ENCODE measurements at places on chromosomes 5 and 9.
A peak's percentile ranks its signal among the peaks of the same experiment; 100 is the strongest.

DNA sequence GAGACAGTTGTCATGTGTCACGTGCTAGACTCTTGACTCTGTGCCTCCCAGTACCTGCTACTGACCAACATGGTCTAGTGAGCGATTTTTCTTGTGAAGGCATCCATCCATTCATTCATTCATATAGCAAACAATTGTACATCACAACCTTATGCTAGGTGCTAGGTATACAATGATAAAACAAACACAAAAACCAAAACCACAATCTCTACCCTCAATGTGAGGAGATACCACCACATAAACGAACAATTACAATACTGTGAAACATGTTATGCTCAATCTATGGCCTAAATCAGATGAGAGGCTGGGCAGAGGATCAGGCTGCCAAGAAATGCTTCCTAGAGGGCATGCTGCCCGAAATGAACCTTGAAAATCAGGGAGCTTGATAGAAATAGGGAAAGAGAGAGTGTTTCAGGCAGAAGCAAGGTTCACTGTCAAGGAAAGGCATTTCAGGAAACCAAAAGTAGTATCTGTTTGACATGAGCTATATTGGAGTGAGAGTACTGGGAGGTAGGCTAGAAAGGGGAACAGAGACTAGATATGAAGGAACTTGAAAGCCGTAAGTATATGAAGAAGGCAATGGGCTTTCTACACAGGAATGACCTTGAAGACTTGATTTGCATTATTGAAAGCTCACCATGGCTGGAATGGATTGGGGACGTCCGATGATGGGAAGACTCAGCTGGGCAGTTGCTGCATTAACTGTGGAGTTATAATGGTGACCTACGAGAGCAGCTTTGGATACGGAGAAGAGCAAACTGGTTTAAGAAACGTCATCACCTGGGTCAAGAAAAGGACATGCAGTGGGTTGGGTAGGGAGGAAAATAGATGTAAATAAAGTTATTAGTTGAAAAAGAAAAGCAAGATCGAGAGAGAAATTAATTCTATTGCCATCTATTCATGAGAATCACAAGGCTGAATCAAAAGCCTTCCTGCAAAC, 90.1 kb downstream of the THBS4 start:
- no peak for DNase-seq

- DNase-seq, result peak; percentile 20
Measured at GRCh38 chr9:79574781-79575180, 3.0 kb downstream of the TLE4 start.

DNA sequence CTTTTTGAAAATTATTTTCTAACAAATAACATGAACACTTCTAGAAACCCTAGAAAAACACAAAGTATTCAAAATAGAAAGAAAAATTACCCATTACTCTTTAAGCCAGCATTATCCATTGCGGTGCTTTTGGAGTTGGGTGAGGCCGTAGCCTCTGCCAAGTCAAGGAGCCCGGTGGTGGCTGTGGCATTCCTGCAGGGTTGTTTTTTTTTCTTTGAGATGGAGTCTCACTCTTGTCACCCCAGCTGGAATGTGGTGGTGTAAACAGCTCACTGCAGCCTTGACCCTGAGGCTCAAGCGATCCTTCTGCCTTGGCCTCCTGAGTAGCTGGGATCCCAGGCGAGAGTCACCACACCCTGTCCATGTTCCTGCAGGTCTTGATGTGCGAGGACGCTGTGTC, 8.2 kb upstream of the AHRR start:
- no peak for DNase-seq

- DNase-seq, result no peak
Measured at GRCh38 chr9:114011313-114011712, 66.8 kb downstream of the AMBP start.

DNA sequence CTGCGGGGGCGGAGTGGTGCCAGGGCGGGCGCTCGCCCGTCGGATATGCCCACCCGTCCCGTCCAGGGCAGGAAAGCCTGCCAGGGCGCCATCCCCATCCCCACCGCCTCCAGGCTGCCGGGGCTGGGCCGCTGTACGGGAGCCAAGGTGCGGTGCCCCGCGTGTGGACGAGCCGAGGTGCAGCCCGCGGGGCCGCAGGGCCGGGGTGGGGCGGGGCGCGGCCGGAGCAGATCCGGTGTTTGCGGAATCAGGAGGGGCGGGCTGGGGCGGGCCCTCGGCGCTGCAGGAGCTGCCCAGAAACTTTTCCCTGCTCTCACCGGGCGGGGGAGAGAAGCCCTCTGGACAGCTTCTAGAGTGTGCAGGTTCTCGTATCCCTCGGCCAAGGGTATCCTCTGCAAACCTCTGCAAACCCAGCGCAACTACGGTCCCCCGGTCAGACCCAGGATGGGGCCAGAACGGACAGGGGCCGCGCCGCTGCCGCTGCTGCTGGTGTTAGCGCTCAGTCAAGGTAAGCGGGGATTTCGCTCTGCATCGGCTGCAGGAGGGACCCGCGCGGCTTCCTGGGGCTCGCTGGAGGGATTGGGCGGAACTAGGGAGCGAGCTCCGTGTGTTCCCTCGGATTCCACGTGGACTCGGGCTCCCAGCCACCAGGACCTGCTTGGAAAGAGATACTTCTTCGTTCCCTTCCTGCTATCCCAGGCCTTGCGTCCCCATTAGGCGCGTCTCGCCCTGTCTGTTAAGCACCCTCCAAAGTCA, at the start of gene ITGA2:
TSS of gene ITGA2 (plus strand) at position 328 of the 756 bp plus-strand sequence. CDS start at position 445, 117 bp downstream.
- peak; percentile 33 for DNase-seq

- DNase-seq, result no peak
Measured at GRCh38 chr5:174218162-174218561, 172.7 kb downstream of the NSG2 start.

GRCh38 chr9:97038611-97039513, at the start of gene CTSV:
Gene CTSV, minus strand, starts transcription at chr9:97039142. Its CDS starts 1,099 bp downstream, at chr9:97038043.
- peak; percentile 33 for DNase-seq

- DNase-seq, result no peak
Measured at GRCh38 chr5:14545308-14545707, 36.3 kb upstream of the OTULINL start.

- DNase-seq, result no peak
Measured at GRCh38 chr5:159031513-159031912, 68.2 kb downstream of the EBF1 start.

GRCh38 chr9:100499460-100499859, 26.5 kb downstream of the TMEFF1 start:
- no peak for DNase-seq

- no peak for DNase-seq
Measured at GRCh38 chr5:167764641-167765289, 526.7 kb upstream of the WWC1 start.

DNA sequence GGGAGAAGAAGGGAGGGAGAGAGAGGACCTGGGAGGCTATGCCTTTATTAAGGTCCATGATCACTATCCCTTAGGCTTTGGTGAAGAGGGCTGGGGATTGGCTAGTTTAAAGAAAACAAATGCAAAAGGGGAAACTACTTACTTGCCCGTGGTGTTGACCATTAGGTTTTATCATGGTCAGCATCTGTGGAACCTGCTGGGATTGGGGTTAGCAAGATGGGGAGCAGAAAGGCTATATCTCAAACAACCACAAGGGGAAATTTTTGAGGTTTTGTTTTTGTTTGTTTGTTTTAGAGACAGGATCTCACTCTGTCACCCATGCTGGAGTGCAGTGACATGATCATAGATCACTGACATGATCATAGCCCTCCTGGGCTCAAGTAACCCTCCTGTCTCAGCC, 9.0 kb upstream of the RAD23B start:
- DNase-seq, result no peak

GRCh38 chr9:134435550-134436378, 109.5 kb downstream of the RXRA start:
- no peak for DNase-seq

- no peak for DNase-seq
Measured at GRCh38 chr9:131306397-131307004, 17.0 kb downstream of the PLPP7 start.

- no peak for DNase-seq
Measured at GRCh38 chr9:117074784-117075520, 339.9 kb downstream of the ASTN2 start.

- no peak for DNase-seq
Measured at GRCh38 chr9:3777137-3777536, 251.3 kb upstream of the RFX3 start.

- peak; percentile 13 for DNase-seq
Measured at GRCh38 chr9:91162784-91163443, 198.8 kb downstream of the AUH start.

GRCh38 chr9:33225319-33226147, 14.4 kb upstream of the SPINK4 start:
- peak; percentile 79 for DNase-seq

GRCh38 chr5:77029376-77029885, 773 bp upstream of the AGGF1 start:
- DNase-seq, result no peak

- DNase-seq, result no peak
Measured at GRCh38 chr5:178622679-178623247, 4.1 kb downstream of the CLK4 start.
